ENCODE measurements at places on chromosomes 6 and 20. TPM values are rescaled to one million over a fixed set of nuclear protein-coding genes. Genes with fewer than 3 reads are reported as not detected.

The RIMS1 gene
- total RNA-seq = 0.53 TPM

The MEI4 gene
- total RNA-seq = not detected

The EPHA7 gene
- total RNA-seq = 0.95 TPM

The TAAR1 gene
- not detected for total RNA-seq

The WFDC2 gene
- not detected for total RNA-seq

The FAM217B gene
- total RNA-seq = 7.2 TPM

The LHFPL5 gene
- not detected for total RNA-seq

The GRM1 gene
- not detected for total RNA-seq

The SDCBP2 gene
- 175 TPM for total RNA-seq

The MATN4 gene
- not detected for total RNA-seq

The VIP gene
- 0.22 TPM for total RNA-seq

The OXT gene
- not detected for total RNA-seq

The UBE2V1 gene
- 80.7 TPM for total RNA-seq

The RANBP9 gene
- 69.6 TPM for total RNA-seq

The MLN gene
- not detected for total RNA-seq

The CCR6 gene
- total RNA-seq = 0.57 TPM

The IMPG1 gene
- total RNA-seq = not detected

The THEMIS gene
- 1.6 TPM for total RNA-seq

The SAPCD1 gene
- total RNA-seq = 0.45 TPM

The PLCB4 gene
- 3.9 TPM for total RNA-seq

The PNPLA1 gene
- 0.59 TPM for total RNA-seq

The NOX3 gene
- not detected for total RNA-seq

The CFB gene
- total RNA-seq = 14.5 TPM

The SCRT2 gene
- total RNA-seq = not detected

The ANKEF1 gene
- 5.7 TPM for total RNA-seq

The FAM162B gene
- 0.61 TPM for total RNA-seq

The NKAPL gene
- 1.5 TPM for total RNA-seq

The FAM83D gene
- total RNA-seq = 105 TPM

The BTBD9 gene
- 13.9 TPM for total RNA-seq

The ANKRD66 gene
- total RNA-seq = not detected

The SYNDIG1 gene
- not detected for total RNA-seq

The CNR1 gene
- 0.79 TPM for total RNA-seq

The BMP2 gene
- total RNA-seq = 3.5 TPM

The GJA10 gene
- total RNA-seq = not detected

The E2F3 gene
- total RNA-seq = 5.8 TPM

The YTHDF1 gene
- total RNA-seq = 29.2 TPM

The CRIP3 gene
- total RNA-seq = 0.38 TPM

The HFE gene
- total RNA-seq = 3.6 TPM

The TPX2 gene
- 24.6 TPM for total RNA-seq

The APCDD1L gene
- 0.38 TPM for total RNA-seq

The TTBK1 gene
- 0.13 TPM for total RNA-seq

The ARMH2 gene
- not detected for total RNA-seq

The XPO5 gene
- 17.6 TPM for total RNA-seq

Measured in esophagus squamous epithelium (tissue), 5 donors.